Stimulated activated CD4-positive, alpha-beta T cell treated with anti-CD3 and anti-CD28 coated beads, Interleukin-1b, Interleukin-23, amount 100 ng/mL, for 4 hours (primary cell): ENCODE measurements at places on chromosomes 12 and 14.

GRCh38 chr14:99546234-99546879 lies 57.6 kb downstream of the CCDC85C start:
- no peak for DNase-seq

- DNase-seq: no peak
Measured at GRCh38 chr12:53759261-53759660, 7.5 kb upstream of the CISTR start.

DNA sequence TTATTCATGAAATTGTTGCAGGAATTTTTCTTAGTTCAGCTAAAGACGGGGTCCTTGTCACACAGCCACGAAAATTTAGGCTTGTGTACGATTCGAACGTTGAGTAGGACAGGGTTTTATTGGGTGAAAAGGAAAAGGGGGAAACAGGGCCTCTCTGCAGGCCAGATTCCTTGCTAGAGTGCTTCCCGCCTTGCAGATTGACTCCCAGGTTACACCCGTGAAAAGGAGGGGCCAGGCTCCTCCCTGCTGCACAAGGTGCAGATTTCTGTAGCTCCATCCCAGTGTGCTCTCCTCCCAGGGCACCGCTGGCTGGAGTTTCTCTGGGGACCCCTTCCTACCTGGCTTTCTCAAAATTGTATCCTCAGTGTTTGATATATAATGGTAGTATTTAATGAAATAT lies 221.5 kb downstream of the ERC1 start:
- DNase-seq: no peak

- no peak for DNase-seq
Measured at GRCh38 chr14:90398841-90399540, 2.2 kb downstream of the CALM1 start.

- DNase-seq: no peak
Measured at GRCh38 chr12:94240171-94240570, 91.8 kb downstream of the PLXNC1 start.

DNA sequence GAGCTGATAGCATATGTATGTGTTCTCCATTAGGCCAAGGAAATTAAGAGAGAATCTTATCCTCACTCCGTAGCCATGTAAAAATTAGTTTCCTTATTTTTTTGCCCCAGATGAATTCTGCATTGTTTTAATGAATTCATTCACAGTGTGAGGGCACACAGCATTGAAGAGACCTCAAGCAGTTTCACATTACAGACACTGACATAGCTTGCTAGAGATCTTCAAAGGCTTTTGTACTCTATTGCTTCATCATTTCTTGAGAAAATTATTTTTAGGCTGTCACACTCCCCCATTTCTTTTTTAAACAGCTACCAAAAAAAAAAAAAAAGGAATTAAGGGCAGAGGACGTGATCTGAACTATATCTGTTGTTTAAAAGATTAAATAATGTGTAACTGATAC lies 251.1 kb downstream of the BCAT1 start:
- DNase-seq: no peak
